ENCODE measurements at places on chromosomes 12 and 14. TPM values are rescaled to one million over a fixed set of nuclear protein-coding genes. Genes with fewer than 3 reads are reported as not detected.

- peak; percentile 9 for DNase-seq
Measured at GRCh38 chr12:114339626-114340025, 66.3 kb downstream of the TBX5 start.

DNA sequence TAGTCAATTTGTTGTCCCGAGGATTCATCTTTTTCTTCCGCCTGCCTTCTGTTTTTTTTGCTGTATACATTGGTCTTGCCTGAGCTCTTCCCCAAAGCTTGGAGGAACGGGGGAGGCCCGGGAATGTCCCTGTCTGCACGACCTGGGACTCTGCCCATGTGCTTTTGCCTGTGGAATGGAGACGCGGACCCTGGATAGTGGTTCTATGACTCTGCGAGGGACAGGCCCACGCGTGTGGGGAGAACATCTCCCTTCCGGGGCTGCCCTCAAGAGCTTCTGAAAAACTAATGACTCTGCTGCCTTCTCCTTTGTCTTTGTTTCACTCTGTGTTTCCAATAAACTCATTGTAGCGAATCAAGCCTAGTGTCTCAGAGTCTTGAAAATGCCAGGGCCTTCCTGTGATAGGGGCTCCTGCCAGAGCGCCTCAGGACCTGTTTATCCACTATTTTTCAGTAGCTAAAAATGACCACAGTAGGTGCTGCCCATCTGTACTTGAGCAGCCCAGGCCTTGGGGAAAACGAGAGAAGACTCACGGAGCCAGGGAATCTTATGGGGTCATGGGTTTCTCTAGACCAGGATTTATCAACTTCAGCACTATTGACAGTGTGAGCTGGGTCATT, 12.3 kb downstream of the KRT83 start:
- no peak for DNase-seq

DNA sequence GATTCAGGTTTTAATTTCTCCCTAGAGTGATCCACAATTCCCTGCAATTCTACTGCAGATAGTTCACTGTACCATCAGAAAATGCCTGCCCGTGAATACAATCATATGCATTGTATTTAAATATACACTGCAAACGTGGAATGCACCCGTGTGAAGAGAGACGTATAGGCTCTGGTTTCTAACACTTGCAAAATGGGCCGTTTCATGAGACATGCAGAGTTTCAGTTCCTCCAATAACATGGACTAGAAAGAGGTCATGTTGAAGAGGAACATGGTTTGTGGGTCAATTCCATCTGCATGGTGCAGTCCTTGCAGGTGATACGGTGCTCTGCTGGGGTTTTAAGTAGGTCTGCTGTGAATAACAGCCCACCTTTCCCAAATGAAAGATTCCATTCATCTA, 373.3 kb downstream of the TMEM132D start:
- DNase-seq = no peak

- DNase-seq = no peak
Measured at GRCh38 chr14:94752591-94753436, 17.1 kb downstream of the GSC start.

- no peak for DNase-seq
Measured at GRCh38 chr12:70176290-70176689, 66.9 kb upstream of the CNOT2 start.

The RACGAP1 gene
- 12.8 TPM for total RNA-seq

DNA sequence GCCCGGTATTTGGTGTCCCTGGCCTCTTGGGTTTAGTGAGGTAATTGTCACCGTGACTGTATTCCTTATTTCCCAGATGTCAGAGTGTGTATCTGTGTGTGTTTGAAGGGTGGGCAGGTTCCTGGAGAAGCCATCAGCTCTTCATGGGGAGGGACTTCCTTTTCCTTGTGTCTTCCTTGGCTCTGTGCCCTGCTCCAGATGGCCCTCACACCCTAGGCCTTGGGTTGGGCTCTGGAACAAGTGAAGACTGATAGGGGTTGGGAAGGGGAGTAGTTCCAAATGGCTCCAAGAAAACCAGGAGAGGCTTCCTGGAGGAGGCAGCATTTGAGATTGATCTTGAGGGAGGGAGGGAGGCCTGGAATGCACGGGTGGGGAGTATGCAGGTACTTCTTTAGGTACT, 43.8 kb upstream of the PRIMA1 start:
- no peak for DNase-seq

GRCh38 chr12:118611295-118611694, 234.9 kb downstream of the SUDS3 start:
- DNase-seq = no peak

The GPR135 gene
- total RNA-seq = 4.6 TPM

GRCh38 chr12:108642269-108642870, 8.7 kb upstream of the SELPLG start:
- peak; percentile 97 for DNase-seq

GRCh38 chr14:61212546-61212945, 68.6 kb downstream of the TMEM30B start:
- no peak for DNase-seq

The SERPINA3 gene
- total RNA-seq = 1.7 TPM

Measured in myocyte (in vitro differentiated cells).